ENCODE measurements at places on chromosomes 1 and 21.

DNA sequence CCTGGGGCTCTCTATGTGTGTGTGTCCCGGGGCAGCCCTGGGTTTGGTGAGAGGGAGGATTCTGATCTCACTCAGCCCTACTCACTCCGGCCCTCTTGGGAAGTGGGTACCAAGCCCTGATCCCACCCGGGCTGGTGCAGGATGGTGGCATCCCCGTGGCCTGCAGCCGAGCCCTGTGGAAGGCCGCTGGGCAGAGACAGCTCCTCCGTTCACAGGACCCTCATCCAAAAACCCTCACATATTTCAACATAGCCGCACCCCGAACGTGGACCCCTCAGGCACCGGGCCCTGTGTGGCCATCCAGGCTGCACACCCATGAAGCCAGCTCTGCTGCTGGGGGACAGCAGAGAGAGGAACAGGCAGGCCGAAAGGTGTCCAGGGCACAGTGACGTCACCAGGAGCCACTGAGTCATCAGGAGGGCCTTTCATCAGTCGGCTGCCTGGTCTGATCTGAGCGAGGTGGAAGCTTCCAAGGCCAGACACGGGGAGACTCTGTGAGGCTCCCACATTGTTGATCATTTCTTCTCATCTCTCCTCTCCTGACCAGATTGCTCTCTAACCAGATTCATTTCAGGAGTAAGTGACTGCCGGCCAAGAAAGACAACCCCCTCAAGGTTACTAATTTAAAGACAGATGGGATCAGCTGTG lies 16.2 kb upstream of the GPR157 start:
- no peak for DNase-seq

GRCh38 chr21:27582246-27582947 lies 615.5 kb upstream of the ADAMTS5 start:
- DNase-seq, result no peak

DNA sequence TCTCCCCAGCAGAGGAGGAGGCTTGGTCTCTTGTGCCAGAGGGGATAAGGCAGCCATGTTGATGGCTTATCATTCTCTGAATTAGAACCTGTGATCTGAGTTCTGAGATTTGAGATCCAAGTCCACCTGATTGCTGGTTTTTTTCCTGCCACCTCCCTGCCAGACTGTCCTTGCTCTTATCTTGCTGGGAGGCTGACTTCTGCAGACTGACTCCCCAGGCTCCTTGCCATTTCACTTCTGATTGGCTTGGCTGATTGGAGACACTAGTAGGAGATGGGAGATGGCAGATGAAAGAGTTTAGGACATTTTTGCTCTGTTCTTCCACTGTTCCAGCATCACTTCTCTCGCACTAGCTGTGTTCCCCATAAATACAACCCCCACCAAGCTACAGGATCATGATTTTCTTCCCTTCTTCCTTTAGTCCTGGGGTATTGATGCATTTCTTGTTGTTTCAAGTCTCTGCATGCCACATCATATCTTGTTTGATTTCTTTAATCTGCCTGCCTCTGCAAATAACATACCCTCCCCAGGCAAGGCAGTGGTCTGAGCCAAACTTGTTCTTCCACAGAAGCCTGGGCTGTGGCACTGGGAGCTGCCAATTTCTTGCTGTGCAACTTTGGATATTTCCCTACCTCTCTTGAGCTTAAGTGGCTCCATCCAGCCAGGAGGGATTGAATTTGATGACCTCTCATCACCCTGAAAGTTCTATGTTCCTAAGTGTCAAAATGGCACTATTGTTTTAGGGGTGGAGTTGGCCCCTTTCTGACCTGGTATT lies 963 bp upstream of the CYP4B1 start:
- DNase-seq, result no peak

GRCh38 chr1:187053876-187054275 lies 225.1 kb downstream of the PLA2G4A start:
- DNase-seq, result no peak

GRCh38 chr1:12525311-12526181 lies 92.5 kb downstream of the DHRS3 start:
- no peak for DNase-seq

All from NCI-H446 treated with DMSO at 0.1 percent for 48 hours (cell line).